ENCODE measurements at places on chromosomes 7 and 10.

DNA sequence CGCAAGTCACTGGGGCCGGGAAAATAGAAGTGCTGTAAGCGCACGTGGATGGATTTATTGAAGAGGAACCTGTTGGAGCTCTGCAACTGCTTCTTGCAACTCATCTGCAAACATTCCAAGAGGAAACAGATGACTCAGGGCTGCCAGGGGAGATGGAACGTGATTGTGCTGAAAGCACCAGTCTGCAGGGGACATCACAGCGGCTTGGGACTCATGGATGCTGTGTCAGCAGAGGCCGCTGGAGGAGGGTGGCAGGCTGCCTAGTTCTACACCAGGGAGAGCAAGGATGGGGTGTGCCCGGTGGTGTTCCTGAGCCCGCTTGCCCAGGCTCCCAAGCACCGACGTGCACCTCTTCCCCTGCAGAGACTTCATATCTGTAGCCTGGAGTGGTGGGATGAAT lies 515.7 kb downstream of the TCERG1L start:
- no peak for DNase-seq

DNA sequence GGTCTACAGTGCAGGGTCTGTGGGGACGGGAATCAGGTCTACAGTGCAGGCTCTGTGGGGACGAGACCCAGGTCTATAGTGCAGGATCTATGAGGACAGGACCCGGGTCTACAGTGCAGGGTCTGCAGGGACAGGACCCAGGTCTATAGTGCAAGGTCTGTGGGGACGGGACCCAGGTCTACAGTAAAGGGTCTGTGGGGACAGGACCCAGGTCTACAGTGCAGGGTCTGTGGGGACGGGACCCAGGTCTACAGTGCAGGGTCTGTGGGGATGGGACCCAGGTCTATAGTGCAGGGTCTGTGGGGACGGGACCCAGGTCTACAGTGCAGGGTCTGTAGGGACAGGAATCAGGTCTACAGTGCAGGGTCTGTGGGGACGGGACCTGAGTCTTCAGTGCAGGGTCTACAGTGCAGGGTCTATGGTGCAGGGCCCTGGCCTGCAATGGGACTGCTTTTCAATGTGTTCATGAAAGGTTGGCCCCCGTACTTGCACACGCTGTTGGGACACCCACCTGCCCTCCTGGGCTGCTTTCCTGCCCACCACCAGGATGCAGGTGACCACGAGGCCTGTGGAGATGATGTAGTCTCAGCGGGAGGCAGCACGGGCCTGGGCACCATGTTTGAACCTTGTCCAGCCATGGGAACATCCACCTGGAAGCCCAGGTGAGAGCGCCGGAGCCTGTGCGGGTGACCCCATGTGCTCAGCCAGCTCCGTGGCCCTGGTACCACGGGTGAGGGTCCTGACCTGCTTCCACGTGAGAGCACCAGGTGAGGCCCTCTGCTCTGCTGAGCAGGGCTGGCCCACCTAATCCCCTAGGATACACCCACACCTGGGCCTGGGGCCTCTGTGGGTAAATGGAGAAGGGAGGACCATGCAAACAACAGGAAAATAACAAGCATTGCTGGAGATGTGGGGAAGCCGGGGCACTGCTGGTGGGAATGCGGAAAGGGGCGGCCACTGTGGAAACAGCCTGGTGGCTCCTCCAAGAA lies 91.4 kb upstream of the DIP2C start:
- DNase-seq, result no peak

DNA sequence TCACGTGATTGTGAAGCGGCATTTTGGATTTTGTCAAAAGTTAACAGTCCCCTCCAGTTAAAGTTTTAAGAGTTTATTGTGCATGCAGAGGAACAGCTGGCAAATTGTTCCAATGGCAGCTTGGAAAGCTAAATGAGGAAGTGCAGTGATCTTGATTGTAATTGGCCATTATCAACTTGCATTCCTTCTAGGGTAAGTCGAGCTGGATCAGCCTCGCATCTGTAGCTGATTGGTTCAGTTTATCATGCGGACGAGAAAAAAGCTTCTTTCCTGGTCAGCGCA lies 566 bp downstream of the ZNF789 start:
- DNase-seq, result peak; percentile 81

GRCh38 chr7:46940178-46940577 lies 641.7 kb downstream of the TNS3 start:
- no peak for DNase-seq

DNA sequence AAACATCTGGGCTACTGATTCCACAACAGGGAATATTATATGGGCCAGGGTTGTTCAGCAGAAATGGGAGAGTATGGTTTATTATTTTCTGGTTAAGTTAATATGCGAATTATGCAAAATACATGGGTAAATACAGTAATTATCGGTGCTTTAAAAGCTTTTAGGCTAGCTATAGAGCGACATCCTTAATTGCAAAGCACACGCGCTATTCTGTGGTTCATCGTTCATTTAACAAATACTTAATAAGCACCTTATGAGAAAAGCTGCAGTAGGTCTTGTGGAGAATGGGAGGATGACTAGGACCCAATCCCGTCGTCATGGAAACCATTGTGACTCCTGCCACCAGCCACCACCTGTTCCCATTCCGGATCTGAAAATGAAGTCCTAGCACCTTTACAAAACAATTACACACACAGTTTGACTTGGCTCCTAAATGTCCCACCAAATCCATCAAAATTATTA lies 623 bp upstream of the CEP41 start:
- peak; percentile 98 for DNase-seq

DNA sequence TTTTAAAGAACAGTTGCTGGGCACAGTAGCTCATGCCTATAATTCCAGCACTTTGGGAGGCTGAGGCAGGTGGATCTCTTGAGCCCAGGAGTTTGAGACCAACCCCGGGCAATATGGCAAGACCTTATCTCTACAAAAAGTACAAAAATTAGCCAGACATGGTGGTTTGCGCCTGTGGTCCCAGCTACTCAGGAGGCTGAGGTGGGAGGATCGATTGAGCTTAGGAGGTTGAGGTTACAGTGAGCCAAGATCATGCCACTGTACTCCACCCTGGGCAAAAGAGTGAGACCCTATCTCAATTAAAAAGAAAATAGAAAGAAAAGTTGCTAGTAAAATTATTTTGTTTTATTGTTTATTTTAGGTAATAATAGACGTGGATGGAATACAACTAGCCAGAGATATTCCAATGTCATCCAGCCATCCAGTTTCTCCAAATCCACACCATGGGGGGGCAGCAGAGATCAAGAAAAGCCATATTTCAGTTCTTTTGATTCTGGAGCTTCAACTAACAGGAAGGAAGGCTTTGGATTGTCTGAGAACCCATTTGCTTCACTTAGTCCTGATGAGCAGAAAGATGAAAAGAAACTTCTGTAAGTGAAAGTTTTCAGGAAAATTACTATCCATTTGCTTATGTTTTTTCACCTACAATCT lies 3.0 kb downstream of the NUP42 start:
- peak; percentile 72 for DNase-seq

DNA sequence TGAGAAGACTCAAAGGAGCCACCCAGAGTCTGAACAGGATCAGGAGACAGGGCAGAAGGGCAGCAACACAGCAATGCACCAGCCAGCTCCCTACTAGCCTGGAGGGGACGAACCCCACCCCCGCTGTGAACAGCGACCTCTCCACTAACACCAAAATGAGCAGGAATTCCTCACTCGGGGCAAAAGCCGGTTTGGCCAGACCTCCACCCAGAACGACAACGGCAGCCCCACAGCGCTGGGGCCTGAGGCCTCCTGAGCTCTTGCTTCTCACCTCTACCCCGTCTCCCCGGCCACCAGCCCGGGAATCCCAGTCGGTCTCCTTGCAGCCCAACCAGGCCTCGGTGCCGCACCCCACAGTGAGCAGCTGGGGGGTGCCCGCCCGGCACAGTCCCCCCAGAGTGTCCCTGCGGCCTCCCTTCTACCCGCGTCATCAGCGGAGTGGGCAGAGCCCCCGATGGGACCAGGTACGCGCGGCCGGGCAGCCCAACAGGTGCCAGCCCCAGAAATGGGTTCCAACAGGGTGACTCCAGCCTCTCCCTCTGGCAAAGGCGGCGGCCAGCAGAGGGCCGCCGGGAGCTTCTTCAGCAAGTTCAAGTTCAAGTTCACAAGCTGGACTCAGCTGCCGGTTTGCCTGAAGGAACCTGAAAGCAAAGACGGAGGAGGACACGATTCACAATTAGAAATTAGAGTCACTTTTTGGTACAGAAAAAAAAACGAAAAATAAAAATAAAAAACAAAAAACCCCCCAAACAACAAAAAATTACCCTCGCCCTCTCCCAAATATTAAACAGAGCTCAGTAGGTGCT lies 129.0 kb downstream of the MARCHF5 start:
- DNase-seq, result peak; percentile 66

DNA sequence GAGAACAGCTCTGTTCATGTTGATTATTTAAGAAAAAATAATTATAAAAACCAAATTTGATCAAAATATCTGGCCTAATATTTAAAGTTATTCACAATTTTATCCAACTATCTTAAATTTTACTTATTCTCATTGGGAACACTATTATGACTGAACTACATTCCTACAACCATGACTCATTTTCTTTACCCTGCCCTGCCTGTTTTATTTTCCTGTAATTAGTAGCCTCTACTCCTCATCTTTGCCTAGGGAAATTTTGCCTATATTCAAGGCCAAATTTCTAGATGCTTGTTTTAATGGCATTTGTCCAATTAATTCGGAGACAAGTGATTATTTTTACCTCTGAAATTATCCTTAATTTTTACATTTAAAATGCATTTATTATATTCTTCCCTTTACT lies 289.7 kb upstream of the TMEM229A start:
- DNase-seq, result no peak

DNA sequence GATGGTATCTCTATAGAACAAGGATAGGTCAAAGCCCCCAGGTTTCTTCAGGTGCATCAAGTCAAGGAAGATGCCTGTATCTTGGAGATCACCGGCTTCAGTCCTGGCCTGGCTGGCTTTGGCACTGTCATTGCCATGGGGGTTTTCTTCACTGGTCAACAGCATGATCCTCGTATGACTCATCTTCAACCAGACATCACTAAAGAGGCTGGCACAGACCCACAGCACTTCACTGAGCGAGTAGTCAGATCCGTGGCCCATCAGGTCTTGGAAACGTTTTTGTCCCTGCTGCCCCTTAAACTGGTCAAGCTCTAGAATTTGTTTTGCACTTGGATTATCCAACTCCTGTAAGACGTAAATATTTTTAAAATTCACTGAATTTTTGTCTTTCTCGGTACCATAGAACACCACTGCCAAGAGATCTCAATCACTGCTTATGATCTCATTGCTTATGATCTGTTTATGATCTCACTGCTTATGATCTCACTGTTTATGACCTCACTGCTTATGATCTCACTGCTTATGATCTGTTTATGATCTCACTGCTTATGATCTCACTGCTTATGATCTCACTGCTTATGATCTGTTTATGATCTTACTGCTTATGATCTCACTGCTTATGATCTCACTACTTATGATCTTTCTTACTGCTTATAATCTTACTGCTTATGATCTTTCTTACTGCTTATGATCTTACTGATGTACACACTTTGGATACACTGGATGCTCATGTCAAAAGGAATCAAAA lies 135.2 kb downstream of the CYP26A1 start:
- DNase-seq, result peak; percentile 48

DNA sequence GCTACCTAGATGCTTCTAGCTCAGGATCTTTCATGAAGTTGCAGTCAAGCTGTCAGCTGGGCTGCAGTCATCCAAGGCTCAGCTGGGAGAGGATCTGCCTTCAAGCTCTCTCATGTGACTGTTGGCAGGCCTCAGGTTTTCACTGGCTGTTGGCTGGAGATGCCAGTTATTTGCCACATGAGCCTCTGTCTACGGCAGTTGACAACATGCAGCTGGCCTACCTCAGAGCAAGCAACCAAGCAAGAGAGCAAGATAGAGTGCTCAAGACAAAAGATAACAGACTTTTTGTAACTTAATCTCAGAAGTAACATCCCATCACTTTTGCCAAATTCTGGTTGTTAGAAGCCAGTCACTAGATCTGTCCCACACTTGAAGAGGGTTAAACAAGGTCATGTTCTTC lies 125.8 kb downstream of the TPST1 start:
- no peak for DNase-seq

All from DMS53 (cell line).